ENCODE measurements at places on chromosomes 6 and 20.

DNA sequence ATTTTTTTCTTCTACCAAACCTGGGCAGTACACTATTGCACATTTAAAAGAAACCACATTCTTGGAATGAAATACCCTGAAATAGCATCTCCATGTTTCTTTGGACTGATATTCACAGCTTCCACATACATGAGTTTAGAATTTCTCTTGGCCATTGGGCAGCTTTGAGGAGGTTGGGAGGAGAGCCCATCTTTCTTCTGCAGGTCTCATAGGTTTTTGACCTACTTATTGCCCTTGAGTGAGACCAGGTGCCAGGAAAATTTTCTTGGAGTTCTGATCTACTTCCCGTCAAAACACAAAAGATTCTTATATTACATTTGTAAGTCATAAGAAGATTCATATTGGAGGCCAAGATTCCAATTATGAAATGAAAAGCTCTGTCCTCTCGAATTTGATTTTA, 212.0 kb downstream of the IBTK start:
- DNase-seq = no peak

DNA sequence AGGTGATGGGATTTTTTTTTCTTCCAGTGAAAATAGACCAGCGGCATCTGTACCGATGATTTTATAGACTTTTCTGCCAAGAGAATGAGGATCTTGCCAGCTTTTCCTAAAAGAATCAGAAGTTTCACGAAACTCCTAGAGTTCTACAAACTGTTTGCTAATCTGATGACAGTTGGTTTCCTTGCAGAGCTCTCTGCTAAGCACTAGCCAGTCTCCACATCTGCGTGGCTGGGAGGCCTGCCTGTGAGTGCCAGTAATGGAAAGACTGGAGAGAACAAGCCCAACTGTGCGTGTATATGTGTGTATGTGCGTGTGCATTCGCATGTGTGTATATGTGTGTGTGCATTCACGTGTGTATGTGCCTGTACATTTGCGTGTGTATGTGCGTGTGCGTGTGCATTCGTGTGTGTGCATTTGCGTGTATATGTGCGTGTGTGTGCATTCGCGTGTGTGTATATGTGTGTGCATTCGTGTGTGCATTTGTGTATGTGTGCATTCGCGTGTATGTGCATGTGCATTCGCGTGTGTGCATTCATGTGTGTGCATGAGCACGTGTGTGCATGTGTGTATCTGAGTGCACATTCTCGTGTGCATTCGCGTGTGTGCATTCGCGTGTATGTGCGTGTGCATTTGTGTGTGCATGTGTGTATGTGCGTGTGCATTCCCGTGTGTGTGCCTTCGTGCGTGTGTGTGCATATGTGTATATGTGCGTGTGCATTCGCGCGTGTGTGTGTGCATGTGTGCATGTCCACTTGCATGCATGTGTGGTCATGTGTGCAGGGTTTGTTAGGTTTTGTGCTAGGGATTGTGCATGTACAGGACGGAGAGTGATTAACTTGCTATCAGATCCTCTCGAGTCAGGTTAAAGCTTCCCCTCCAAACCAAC, 379.4 kb downstream of the TAF4 start:
- no peak for DNase-seq

- no peak for DNase-seq
Observed at GRCh38 chr6:3771407-3772011, 20.0 kb upstream of the PXDC1 start.

DNA sequence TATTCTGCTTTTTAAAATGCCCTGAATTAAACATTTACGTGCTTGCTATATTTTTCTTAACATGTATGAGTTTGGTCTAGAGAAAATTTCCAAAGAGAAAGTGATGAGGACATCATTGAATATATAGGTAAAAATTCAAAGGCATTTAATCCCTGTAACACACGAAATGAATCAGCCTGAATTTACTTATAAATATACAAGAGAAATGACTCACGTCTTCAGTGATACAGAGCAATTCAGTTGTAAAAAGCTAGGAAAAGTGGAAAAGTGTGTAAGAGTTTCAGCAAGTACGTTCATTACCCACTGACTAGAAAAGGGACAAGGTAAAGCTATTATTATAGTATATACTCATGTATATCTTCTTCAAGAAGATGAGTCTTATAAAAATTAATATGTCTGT, 124.8 kb downstream of the HIVEP1 start:
- no peak for DNase-seq

DNA sequence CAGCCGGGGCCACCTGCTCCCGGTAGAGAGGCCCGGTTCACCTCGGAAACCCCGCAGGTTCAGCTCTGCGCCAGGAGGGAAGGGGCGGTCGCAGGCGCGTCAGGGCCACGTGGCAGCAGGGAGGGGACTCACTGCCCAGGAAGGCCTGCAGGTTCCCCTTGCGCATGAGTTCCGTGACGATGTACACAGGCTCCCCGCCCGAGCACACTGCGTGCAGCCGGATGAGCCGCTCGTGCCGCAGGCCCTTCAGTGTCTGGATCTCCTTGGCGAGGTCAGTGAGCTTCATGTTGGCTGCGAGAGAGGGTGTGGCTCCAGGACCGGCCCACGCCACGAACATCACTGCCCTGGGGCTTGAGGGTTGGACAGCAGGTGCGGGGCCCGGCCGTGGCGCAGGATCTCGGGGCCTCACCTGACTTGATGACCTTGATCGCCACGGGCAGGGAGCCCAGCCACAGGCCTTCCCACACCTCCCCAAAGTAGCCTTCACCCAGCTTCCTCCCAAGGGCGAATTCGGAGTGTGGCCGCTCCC, 4.9 kb upstream of the PTK6 start:
- DNase-seq = no peak

DNA sequence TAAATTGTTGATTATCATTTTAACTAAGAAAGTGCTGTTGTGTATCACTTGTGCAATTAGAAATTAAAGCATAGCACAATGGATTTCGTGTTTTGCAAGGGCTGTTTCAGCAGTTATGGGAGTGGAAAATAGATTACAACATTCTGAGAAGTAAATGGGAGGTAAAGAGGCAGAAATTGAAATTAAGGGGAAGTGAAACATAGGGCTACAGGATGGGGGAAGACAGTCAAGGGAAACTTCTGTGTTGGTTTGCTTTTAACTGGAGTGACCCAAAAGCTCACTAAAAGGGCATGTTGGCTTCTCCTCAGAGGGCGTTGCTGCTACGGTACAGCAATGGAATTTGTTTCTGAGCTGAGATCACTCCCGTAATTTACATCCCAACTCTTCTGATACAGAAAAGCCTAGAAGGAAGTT, 147.5 kb downstream of the BCAS1 start:
- DNase-seq = no peak

Data from hepatocyte (in vitro differentiated cells).